Neuronal stem cell (in vitro differentiated cells): ENCODE measurements at places on chromosomes 7 and 10.
A peak's percentile ranks its signal among the peaks of the same experiment; 100 is the strongest.

- no peak for DNase-seq
These were observed 54.7 kb upstream of the LANCL2 start for GRCh38 chr7:55310287-55311025.

DNA sequence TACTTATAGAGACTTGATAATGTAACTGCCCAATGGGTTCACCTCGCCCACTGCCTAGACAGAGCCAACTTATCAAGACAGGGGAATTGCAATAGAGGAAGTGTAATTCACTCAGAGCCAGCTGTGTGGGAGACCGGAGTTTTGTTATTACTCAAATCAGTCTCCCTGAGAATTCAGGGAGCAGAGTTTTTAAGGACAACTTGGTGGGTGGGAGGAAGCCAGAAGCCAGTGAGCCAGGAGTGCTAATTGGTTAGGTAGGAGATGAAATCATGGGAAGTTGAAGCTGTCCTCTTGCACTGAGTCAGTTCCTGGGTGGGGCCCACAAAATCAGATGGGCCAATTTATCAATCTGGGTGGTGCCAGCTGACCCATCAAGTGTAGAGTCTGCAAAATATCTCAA, 20.1 kb upstream of the C7orf33 start:
- no peak for DNase-seq

- no peak for DNase-seq
These were observed 9.6 kb downstream of the KAT6B start for GRCh38 chr10:74835963-74836362.

- DNase-seq, result no peak
These were observed 91.8 kb downstream of the SH3PXD2A start for GRCh38 chr10:103763374-103764202.

GRCh38 chr10:24453404-24453830, 244.5 kb downstream of the KIAA1217 start:
- no peak for DNase-seq

DNA sequence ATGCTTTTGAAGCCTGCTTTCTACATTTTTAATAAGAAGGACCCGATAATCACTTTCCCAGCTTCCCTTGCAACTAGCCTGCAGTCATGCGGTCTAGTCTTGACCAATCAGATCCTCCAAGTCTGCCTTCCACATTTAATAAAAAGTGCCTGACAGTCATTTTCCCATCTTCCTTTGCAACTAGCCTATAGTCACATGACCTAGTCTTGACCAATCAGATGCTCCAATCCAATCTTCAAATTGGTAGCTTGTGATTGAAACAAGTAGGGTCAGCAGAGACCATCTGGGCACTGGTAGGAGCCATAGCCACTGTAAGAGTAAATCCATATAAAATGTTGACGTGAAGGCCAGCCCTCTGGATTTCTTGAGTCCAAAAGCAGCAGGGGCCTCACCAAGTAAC, 80.0 kb downstream of the NPTX2 start:
- no peak for DNase-seq

- DNase-seq, result no peak
These were observed 10.3 kb downstream of the TMEM140 start for GRCh38 chr7:135158141-135158655.

DNA sequence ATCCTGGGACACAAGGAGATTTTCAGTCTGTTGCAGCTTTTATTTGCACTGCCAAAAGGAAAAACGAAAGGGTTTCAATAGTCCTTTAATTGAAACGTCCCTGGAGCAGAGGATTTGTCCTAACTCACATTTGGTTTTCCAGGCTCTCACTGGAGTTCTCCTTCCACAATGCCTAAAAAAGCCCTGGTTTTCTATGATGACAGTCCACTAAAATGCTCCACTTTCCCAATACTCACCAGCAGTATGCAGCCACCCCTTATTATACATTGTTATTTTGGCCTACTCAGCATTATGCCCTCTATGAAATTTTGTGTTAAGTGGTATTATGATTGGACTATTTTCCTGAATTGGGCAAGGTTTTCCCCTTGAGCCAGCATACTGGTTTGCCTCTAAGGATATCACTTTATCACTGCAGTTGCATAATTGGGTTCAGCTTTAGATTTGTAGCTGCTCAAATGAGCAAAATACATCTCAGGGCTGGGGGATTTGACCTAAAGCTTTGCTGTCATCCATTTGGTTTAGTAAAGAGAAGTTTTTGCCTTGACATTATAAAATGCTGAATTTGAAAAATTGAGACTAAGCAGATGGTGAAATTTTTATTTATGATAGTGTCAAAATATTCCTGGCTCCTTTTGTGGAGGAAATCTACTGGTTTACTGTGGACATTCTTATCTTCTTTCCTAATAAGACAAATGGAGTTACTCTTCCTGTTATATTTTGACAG, 239.2 kb downstream of the RNLS start:
- no peak for DNase-seq

DNA sequence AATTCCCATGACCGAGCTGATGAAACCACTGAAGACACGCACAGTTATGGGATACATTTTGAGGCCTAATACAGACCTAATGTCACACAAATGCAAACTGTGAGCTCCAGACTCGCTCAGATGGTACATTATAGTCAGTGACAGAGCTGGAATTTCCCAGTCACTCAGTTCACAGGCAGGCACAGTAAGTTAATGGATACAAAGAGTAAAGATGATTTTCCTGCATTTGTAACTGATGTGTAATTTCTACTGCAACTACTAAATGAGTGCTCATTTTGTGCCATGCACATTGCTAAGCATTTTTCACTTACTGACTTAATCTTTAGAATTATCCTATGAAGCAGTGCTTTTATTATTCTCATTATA, 56.5 kb downstream of the ENO4 start:
- DNase-seq, result no peak

DNA sequence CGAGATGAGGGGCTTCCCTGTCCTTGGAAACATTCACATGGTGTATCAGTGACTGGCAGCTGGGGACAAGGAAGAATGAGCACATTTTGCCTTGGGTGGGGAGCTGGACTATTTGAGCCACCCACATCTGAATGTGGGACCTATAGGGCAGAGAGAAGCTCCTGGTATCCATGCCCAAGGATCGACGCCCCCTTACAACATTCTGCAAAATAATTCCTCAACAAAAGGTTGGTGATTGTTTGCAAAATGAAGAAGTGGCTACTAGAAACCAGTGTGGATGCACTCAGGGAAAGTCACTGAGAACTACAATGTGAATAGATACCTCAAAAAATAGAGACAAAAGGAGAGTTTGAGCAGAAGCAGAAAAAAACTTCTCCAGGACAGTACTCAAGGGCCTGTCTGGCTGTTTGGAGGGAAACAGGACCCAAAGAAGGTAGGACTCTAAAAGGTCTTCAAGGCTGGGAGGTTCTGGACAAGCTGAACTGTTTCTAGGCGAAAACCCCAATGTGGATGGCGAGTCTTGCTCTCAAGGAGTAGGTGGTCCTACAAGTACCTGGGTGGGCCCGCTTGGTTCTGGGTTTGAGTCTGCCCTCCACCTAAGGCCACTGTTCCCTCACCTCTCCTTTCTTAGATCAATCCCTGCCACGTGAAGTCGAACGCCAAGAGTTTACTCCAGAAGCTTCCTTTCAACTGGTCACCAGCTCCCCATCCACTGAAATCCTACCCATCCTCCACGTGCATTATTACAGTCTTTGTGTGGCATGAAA, 125.0 kb upstream of the ZNF746 start:
- no peak for DNase-seq

DNA sequence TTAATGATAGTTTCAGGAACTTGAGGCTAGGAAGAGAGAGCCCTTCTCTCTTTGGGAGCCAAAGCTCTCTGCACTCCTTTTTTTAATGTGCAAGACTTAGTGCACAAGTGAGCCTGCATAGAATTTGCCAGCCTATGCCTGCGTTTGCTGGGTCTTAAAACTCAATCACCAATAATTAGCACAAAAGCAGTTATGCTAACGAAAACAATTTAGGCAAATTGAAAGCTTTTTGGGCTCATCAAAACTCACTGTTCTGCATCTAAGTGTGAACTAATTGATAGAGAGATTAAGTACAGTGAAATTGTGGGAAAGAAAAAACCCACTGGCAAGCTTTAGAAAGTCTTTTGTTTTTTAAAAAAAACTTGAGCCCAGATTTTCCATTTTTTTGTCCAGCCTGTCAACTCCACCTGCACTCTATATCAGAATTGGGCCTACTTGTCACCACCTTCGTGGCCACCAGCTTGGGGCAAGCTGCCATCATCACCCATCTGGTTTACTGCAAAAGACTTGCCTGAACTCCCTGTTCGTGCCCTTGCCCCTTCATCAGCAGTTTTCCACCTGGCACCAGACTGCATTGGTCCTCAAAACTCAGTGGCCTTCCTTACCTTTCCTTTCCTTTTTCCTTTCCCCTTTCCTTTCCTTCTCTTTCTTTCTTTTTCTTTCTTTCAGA, 37.8 kb downstream of the CRHR2 start:
- DNase-seq, result no peak

DNA sequence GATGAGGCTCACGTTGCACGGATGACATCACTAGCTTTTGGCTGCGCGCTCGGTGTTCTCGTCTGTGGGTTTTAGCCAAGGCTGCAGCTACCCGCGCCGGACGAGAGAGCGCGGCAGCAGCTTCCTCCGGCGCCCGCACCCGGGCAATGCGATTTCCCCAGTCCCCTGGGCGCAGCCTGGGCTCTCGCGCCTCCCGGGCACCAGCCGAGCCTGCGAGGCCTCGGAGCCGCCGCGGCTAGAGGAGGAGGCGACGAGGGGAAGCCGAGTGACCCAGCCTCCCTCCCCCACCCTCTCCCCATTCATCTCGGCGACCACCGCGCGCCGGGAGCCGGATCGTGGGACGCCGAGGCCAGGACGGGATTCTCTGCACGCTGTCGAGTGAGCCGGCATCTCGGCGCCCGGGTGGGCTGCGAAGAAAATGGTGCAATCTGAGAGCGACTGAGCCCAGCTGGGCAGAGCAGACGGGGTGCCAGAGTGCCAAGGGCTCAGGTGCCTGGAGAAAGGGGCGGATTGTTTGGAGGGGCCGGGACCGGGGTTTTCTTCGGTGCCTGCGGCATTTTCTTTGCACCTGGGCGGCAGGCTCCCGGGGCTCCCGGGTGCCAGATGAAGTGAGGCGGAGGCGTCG, 1.2 kb upstream of the TMEM178B start:
- DNase-seq, result peak; percentile 48

DNA sequence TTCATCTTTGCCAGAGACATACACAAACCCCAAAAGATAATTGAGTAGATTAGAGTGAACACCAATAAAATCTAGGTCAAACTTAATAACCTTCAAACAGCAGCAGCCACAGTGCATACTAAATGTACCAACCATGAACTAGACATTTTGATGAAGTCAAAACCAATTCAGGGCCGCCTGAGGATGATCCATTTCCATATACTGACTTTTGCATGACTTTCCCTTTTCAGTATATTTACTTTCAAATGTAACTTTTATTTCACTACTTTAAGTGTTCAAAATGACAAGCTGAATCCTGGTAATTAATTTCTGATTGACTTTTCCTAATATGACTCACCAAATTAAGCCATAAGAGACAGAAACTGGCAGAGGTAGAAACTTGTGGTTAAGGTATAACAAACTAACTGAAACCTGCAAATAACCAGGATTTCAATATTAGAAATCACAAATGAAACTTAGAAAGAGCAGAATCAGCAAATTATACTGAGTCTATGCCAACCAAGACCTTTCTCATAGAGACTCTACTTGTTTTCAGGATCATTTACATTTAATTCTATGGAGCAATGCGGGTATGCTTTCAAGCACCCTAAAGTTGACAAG, 171.9 kb upstream of the LRRN3 start:
- DNase-seq, result no peak

- DNase-seq, result no peak
These were observed 259.1 kb downstream of the KLF6 start for GRCh38 chr10:3525832-3526449.

GRCh38 chr10:3173171-3173878, 743 bp upstream of the PITRM1 start:
- no peak for DNase-seq

- no peak for DNase-seq
These were observed 11.2 kb downstream of the SFTPD start for GRCh38 chr10:79937701-79938151.

DNA sequence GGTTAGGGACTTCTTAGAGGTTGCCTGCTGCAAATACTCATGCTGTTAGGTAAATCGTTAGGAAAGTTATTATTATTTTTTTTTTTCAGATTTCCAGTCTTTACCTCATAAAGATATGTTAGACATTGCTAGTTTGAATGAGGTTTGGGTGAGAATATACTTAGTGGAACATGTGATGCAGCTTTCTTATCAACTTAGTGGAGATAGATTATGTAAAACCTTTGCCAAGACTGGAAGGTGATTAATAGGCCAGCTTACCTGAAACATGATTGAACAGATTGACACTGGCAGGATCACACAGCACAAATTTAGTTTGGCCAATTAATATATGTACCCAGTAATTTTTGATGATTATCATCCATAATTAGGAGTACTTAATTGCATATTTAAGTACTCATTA, 32.3 kb downstream of the ADD3 start:
- DNase-seq, result no peak

DNA sequence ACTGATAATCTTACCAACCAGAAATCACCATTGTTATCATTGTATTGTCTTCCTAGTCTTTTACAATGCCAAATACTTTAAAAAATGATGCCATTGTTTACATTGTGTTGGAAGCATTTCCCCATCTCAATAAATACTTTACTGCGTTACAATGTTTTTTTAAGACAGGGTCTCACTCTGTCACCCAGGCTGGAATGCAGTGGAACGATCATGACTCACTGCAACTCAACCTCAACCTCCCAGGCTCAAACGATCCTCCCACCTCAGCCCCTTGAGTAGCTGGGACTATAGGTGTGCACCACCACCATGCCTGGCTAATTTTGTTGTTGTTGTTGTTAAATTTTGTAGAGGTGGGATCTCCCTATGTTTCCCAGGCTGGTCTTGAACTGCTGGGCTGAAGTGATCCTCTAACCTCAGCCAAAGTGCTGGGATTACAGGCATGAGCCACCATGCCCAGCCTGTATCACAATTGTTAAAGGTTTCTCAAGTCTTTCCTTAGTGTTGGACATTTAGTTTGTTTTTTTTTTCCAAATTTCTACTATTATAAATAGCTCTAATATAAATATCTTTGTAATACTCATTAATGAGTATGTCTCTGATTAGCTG, 13.5 kb downstream of the LRMDA start:
- no peak for DNase-seq

DNA sequence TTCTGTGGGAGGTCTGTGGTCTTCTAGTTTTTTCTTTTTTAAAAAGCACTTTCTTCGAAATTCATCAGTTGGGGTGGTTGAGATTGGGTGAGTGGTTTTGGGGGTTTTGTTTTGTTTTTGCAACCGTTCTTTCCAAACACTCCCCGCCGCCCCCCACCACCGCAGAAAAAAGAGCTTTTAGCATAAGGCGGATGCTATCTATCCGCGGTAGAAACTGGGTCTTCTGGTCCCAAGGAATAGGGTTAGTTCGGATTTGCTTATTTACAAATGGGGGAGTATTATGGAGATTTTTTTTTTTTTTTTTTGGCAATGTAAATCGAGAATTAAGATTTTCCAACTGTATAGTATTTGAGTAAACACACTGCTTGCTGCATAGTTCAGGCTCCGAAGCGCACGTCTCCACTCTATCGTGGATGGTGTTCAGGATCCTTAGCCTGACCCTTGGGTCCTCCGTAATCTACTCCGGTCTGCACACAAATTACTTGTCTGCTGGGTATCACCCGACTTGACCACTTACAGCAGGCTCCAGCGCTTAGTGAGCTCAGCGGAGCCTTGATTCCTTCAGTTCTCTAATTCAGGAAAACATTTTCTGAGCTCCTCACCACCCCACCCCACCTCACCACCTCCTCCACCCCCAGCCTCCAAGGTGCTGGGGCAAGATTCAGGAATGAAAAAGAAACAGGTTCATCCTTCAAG, 757 bp upstream of the NRCAM start:
- DNase-seq, result no peak
